ENCODE measurements at places on chromosomes 5 and 9.

DNA sequence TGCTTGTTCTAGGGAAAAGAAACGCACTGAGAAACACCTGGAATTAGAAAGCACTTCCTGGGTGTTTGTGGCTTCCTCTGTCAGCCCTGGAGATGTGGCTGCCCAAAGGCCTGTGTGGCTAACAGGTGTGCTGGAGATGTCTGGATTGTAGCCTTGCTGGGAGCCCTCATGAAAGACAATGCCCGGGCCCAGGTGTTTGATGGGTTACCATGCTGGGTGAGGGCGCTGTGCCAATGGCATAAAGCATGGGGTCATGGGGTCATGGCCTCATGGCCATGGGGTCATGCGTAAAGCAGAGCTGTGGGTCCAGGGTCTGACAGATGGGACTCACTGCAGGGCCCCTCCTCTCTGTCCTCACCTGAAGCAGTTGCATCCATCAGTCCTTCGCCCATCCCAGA, 21.6 kb downstream of the ANKRD33B start:
- no peak for DNase-seq

GRCh38 chr9:35552376-35552775, 52.7 kb upstream of the TESK1 start:
- DNase-seq: no peak

DNA sequence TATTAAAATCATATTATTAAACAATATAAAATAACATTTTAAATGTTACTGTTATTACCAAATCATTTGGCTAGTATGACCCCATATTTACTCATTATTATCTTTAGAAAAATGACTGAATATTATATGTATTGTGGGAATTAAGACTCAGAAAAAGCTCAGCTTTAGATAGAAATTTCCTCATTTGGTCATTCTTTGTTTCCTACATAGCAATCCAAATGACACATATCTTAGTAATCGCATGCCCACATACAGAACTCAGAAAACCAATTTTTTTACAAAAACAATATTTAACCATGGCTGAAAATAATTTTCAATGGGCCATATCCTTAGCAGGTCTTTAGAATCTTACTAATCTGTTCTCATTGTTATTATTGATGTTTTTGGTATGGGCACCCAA, 53.8 kb upstream of the TSLP start:
- DNase-seq: no peak

GRCh38 chr5:33978306-33978705, 6.2 kb downstream of the SLC45A2 start:
- no peak for DNase-seq

GRCh38 chr9:2023042-2023441, 7.9 kb downstream of the SMARCA2 start:
- DNase-seq: no peak

DNA sequence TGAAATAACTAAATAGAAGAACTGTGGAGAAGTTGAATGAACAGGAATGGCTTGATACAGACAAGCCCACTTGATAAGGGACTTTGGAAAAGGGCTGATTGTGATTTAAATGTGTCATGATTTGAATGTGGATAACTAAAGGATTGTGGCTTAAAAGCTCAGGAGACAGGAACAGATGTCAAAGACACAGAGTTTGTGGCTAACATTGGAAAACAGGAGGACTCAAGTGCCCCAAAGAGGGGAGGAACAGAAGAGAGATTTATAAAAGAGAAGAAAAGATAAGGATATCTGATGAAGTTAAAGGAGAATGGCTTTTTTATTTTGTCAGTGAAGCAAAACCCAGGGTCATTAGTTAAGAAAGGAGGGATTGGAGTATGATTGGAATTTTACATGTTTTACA, 124.2 kb upstream of the TRPM3 start:
- DNase-seq: no peak

- DNase-seq: no peak
These were observed 683 bp downstream of the OSMR start for GRCh38 chr5:38846379-38847011.

DNA sequence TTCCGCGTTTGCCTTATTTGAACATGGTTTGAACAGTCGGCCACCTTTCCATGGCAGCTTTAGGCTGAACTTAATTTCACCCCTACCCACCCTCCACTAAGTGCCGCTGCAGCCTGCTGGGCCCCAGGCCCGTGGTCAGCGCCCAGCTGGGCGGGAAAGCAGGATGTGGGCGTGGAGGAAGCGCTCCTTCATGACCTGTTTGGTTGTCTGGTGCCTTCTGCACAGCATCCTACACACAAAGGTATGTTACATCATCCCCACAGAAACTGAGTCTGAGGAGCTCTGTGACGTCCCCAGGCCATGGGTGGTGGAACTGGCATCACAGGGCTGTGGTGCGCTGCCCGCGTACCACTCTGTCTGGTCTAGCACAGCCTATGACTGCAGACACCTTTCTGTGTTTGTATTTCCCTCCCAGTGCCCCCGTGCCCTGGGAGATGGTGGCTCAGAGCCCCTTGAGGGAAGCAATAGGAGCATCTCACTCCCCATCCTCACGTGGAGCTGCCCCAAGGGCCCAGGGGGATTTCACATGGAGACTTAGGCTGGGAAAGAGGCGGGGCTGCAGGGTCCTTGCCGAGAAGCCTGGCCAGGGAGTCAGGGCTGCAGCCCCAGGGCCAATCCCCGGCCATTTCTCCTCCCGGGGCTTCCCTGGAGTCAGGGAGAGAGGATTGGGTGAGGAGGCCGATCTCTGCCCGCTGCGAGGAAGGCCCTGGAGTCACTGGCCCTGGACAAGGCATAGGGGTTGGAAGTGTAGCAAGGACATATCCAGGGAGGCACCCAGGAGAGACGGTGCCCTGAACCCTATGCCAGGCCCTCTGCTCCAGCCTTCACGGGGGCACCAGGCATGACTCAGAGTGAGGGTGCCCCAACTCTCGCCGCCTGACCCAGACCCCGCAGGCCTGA, 37.5 kb upstream of the SUSD3 start:
- no peak for DNase-seq

GRCh38 chr9:114394523-114395333, 6.9 kb upstream of the AKNA start:
- DNase-seq: no peak

GRCh38 chr5:61333321-61333953, 1.4 kb downstream of the ZSWIM6 start:
- no peak for DNase-seq

DNA sequence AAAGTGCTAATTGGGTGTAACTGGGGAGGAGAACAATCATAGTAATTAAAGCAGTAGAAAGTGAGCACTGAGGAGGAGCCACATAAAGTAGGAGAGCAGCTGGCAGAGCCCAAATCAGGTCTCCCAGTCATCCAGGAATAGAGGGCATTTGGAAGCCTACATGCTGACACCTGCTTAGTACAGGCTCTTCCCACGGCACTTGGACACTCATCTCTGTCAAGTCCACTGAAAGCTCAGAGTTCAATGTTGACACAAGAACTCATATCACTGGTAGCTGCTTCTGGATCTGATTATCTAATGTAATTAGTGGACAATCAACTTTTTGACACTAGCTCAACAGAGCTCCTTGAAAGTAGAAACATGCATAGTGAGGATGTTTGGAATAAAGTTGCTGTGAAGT, 45.9 kb upstream of the PCSK1 start:
- DNase-seq: no peak

DNA sequence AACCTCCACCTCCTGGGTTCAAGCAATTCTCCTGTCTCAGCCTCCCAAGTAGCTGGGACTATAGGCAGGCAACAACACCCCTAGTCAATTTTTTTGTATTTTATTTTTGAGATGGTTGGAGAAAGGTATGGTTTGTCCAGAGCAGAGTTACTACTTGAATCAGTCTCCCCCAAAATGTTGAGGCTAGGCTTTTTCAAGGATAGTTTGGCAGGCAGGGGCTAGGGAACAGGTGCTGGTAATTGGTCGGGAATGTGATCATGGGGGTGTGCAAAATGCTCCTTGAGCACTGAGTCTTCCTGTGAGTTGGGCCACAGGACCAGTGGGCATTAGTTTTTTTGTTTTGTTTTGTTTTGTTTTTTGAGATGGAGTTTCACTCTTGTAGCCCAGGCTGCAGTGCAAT, 28.3 kb upstream of the PRRC2B start:
- no peak for DNase-seq

- no peak for DNase-seq
These were observed 454.2 kb downstream of the RAB3C start for GRCh38 chr5:59037041-59037440.

DNA sequence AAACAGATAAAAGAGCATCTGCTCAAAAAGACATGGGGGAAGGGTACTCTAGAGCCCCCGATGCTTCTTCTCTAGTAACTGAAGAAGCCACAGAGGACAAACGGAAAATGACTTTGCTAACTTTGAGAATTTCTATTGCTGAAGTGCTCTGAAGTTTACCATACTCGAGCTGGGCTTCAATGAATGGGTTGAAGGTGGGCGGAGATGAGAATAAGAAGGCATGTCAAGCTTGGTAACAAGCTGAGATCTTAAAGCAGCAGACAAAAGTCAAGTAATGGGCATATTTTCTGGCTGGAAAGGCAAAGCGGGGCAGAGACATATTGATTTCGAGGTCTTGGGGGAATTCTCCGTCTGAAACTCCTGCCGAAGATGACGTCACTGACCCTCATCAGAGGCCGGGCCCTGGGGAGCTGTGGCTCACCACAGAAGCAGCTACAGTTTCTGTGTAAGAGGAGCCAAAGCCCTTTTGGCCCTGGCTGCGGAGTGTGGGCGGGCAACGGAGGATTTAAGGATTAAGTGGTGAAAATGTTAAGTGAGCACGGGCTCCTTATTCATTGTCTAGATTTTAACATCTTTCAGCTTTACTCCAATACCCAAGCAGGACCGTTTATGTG, 115.8 kb upstream of the SLIT3 start:
- peak; percentile 23 for DNase-seq

GRCh38 chr9:79001012-79001411, 570.8 kb upstream of the TLE4 start:
- DNase-seq: no peak

DNA sequence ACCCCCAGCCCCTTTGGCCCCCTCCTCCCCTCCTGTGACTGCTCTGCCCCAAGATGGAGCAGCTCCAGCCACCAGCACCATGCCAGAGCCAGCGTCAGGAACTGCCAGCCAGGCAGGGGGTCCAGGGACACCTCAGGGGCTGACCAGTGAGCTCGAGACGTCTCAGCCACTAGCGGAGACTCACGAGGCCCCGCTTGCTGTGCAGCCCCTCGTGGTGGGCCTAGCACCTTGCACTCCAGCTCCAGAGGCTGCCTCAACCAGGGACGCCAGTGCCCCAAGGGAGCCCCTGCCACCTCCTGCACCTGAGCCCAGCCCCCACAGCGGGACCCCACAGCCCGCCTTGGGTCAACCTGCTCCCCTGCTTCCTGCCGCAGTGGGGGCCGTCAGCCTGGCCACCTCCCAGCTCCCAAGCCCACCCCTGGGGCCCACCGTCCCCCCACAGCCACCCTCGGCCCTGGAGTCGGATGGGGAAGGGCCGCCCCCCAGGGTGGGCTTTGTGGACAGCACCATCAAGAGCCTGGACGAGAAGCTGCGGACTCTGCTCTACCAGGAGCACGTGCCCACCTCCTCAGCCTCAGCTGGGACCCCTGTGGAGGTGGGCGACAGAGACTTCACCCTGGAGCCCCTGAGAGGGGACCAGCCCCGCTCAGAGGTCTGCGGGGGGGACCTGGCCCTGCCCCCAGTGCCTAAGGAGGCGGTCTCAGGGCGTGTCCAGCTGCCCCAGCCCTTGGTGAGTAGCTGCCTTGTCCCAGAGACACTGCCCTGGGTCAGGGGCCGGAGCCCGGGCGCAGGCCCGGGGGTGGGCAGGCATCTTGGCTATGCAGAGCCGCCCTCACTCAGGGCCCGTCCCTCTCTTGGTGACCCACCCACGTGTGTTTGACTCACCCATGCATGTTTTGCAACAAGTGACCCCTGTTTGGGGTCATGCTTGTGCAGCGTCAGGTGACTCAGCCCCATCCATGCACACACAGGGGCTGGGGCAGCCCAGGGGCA, 105.2 kb downstream of the WNK2 start:
- no peak for DNase-seq

- DNase-seq: peak; percentile 93
These were observed 80.0 kb upstream of the LRRTM2 start for GRCh38 chr5:138955013-138955660.

DNA sequence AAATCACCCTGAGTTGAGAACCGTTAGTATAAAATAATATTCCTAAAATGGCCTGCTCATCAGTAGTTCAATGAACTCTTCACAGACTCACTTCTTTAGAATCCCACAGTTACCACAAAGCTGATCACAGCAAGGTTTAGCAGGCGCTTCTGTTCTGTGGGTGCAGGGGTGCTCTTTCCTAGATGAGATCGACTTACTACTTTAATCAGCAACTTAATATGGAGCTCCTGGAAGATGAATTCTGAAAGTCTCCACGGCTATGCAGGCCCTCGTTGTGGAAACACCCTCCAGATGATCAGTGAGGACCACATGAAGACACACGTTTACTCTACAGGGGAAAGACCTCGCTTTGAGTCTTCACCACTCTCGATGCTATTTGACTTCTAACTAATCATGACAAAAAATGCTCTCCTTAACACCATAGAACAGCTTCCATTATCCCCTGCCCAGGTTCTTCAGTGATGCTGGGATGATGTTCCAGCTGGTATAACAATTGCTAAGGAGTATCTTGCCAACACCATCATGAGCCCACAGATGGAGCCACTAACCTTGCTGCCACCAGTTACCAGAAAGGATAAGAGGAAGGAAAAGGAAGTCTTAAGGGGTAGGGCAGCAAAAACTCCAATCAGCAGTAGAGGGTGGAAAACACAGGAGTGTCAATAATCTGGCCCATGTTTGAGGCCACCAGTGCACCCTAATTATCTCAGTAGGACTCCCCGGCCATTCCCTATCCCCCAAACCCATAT, 17.9 kb upstream of the GPX8 start:
- no peak for DNase-seq

DNA sequence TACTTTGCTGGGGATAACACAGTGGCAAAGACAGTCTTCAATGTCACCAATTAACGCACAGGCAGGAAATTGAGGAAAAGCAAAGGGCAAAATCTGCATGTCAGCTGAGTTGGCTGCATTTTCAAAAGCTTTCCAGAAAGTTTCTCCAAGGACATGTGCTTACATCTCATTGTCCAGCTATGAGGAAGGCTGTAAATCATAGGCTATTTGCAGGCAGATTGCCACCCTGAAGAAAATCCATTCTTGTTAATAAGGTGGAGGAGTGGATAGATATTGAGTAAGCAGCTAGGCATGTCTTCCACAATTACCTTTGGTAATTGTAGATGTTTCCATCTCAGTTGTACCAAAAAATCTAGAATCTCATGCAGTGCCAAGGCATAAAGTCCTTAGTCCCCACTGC, 278.0 kb upstream of the NUDT12 start:
- DNase-seq: no peak

DNA sequence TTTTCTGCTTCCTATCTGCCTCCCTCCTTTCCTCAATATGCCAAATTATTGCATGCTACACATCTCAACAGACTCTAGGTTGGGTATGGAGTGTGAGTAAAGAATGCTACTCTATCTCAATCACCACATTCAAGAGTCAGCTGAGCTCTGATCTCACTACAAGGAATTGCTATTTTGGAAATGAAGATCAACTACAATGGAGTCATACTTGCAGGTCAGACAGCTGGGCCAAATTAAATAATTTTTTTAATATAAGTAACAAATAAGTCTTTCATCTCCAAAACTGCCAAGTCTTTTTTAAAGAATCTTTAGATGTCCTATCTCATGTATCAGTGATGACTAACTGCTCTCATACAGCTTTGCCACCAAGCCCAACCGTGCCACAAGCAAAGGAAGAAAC, 64.0 kb downstream of the DEPDC1B start:
- DNase-seq: no peak

Data from NCI-H524 treated with DMSO at 0.1 percent for 48 hours (cell line).